Activated T-cell treated with anti-CD3 and anti-CD28 coated beads, Interleukin-2, amount 50 U/mL, for 1 hour (primary cell): ENCODE measurements at places on chromosomes 16 and 17.

DNA sequence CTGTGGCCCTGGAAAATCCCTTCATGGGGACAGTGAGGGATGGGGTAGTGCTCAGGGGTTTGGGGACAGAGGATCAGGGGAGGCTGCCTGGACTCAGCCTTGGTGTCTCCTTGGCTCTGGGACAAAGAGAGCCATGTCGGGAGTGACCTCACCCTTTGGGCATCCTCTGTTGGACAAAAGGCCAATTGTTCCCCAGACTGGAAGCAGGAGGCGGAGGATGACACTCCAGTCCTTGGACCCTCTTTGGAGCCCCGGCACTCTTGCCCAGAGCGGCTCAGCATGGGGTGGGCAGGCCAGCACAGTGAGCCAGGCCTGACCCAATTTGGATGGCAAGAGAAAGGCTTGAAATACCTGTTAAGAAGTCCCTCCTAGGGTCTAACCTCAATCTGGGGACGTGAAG lies 39.4 kb upstream of the PHB1 start:
- DNase-seq = no peak

- no peak for DNase-seq
Observed at GRCh38 chr16:1792836-1793577, 498 bp downstream of the IGFALS start.

DNA sequence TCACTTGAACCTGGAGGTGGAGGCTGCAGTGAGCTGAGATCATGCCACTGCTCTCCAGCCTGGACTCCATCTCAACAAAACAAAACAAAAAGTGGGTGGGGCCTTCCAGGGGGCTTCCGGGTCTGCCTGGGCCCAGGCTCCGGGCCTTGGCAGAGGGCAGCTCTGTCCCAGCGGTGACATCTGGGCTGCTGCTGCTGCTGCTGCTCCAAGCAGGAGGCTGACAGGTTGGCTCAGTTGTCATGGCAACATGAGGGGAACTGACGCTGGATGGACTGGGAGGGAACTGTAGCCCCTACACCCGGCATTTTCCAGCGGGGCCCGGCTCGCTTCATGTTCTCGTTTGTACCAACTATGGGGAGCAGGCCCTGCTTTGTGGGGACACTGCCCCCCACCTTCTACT lies 4.0 kb downstream of the BAIAP3 start:
- no peak for DNase-seq

DNA sequence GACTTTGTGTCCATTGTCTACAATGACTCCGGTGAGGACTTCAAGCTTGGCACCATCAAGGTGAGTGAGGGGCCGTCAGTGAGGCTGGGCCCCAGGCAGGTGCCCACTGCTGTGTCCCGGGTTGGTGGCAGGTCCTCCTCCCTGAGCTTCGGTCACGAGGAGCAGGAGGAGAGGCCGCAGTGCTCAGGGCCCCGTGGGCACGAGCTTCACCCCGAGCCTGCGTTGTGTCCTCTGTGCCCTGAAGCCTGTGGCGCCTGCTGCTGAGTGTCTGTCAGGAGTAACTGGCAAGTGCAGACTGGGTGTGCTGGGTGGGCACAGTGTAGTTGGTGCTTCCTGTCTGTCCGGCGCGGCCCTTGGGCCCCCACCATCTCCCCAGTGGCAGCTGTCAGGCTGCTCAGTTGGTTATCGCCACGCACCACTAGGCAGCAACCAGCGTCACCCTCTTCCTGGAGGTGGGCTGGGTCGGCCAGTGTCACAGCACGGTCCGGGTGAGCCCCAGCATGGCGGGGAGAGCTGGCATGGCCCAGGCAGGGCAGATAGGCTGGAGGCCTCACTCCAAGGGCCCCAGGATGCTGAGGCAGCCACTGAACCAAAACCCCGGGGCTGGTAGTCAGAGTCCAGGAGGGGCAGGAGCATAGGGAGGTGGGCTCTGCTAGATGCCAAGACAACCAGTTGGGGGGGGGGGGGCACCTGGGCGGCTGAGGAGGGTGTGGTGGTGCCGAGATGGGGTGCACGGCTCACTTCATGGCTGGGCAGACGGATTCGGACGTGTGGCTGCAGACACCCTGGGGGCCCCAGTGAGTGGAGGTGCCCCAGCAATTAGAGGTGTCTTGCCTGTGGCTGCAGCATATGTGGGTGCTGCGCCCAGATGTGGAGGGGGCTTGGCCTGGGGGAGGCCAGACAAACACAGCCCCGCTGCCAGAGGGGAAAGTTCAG lies 39.3 kb downstream of the TSC2 start:
- DNase-seq = no peak

- DNase-seq = no peak
Observed at GRCh38 chr17:50218771-50219315, 17.4 kb upstream of the COL1A1 start.

DNA sequence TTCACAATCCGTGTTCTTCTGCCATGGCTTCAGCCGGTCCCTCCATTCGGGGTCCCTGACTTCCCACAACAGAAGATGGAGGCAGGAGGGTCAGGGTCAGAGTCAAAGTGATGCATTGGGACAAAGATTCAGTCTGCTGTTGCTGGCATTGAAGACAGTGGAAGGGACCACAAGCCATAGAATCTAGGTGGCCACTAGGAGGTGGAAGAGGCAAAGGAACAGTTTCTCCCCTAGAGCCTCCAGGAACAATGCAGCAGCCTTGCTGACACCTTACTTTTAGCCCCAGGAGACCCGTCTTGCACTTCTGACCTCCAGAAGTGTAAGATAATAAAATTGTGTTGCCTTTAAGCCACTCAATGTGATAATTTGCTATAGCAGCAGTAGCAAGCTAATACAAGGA lies 55.9 kb downstream of the MFSD11 start:
- no peak for DNase-seq

DNA sequence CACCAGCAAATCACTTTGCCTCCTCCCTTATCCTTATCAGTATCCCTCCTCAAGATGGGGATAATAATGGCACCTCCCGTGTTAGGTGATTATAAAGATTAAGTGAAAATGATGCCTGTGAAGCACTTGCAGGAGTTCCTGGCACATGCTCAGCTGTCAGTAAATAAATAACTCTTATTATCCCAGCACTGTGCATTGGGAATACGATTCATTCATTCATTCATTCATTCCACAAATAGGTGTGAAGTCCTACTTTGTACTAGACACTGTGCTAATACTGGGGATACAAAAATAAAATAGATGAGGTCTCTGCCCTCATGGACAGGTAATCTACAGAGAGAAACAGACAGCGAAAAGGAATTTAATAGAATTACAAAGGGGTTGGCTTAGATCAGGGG lies 2.0 kb downstream of the XYLT2 start:
- no peak for DNase-seq

- no peak for DNase-seq
Observed at GRCh38 chr16:20669679-20670078, 27.8 kb downstream of the ACSM1 start.

GRCh38 chr16:14497245-14498082 lies 132.6 kb downstream of the PARN start:
- no peak for DNase-seq

DNA sequence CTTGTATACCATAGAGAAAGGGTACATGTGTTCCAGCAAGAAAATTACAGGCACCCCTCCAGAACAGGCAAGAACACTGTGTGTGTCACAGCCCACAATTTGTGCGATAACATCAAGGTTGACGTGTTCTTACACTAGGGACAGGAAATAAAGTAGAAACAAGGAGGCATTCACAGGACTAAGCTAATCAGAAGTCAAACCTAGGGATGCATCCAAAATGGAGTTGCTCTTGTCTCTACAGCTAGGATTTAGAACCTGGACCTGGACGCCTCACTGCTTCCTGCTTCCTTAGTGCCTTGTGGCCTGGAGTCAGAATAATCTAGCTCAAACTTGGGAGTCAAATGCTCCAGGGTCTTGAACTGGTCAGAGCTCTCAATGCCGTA lies 41.3 kb downstream of the GINS3 start:
- DNase-seq = no peak

GRCh38 chr16:50842589-50842988 lies 100.7 kb downstream of the CYLD start:
- no peak for DNase-seq

DNA sequence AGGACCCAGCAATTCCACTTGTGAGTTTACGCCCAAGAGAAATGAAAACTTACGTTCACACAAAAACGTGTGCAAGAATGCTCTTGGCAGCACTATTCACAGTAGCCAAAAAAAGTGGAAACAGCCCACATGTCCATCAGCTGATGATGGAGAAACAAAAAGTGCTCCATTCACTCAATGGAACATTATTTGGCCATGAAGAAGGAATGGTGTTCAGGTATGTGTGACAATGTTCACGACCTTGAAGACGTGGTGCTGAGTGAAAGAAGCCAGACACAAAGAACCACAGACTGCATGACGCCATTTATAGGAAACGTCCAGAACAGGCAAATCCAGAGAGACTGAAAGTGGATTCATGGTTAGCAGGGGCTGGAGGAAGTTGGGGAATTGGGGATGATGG lies 84.9 kb downstream of the ZDHHC7 start:
- DNase-seq = no peak

GRCh38 chr17:7282752-7283321 lies 1.3 kb downstream of the SLC2A4 start:
- no peak for DNase-seq

DNA sequence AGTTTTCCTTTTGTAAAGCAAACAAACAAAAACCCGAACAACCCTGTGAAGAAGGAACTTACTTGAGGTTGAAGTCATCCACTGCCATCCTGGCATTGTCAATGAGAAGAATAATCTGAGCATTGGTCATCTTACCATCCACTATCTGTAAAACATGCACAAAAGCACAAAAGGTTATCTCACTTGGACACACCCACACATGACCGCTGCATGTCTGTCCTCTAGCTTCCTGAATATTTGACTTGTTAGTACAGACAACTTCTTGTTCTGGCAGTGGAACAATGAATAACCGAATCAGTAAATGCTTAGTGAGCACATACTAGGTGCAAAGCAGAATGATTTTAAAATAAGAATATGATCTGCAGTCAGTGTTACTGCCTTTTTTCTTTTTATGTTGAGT lies 6.1 kb downstream of the KRT23 start:
- DNase-seq = no peak

DNA sequence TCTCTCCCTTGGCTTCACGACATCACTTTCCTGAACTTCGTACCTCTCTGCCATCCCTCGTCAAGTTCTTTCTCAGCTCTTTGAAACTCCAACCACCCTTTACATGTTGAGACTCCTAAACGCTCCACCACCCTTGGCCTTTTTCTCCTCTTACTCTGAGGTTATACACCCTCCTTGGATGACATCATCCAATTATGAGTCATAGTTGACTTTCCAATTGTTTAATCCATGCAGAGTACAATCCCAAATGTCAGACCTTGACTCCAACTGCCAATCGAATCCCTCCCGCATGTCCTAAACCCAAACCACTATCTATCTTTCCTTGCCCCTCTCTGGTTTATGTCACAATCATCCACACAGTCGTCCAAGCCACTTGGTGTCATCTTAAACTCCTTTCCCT lies 18.4 kb upstream of the C16orf82 start:
- no peak for DNase-seq

DNA sequence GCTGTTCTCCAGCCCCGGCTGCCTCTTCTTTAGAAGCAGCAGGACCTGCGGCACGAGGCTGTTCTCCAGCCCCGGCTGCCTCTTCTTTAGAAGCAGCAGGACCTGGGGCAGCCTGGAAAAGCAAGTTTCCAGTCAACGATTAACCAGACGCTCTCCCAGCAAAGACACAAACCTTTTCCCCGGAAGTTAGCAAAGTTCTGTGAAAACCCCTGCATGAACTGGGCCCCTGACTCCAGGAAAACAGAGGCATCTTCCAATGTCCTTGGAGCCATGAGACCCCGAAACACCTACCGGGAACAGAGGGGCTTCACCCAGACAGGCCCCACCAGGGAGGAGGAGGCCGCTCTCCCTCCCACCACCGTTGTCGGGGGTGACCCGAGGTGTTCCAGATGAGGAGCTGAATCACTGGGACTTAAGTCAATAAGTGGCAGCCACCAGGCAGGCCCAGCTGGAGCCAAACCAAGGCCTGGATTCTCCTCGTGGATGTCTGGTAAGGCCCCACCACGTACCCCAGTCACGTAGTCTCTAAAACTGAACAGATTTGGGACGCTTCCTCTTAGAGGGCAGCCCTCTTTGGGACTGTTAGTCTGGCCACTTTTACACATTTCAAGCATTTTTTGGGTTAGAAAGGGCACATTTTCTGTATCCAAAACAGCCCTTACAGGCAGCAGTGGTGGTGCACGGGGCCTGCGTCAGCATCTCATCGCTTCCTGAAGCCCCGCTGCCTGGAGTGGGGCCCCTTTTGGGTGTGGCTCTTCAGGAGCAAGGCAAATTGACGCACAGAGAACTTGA lies at the start of gene RPH3AL:
Gene RPH3AL, minus strand, starts transcription at position 387 of the 792 bp plus-strand sequence. CDS start 25,264 bp downstream, outside the sequence.
- no peak for DNase-seq
